ENCODE measurements at places on chromosomes 4 and X.

GRCh38 chrX:33324099-33324498 lies 112.8 kb upstream of the DMD start:
- DNase-seq, result no peak

- peak; percentile 96 for DNase-seq
Measured at GRCh38 chr4:8472689-8473197, 32.2 kb downstream of the TRMT44 start.

GRCh38 chrX:1387141-1387776 lies 4.7 kb downstream of the SLC25A6 start:
- no peak for DNase-seq

- no peak for DNase-seq
Measured at GRCh38 chrX:78377186-78377585, 49.8 kb upstream of the CYSLTR1 start.

DNA sequence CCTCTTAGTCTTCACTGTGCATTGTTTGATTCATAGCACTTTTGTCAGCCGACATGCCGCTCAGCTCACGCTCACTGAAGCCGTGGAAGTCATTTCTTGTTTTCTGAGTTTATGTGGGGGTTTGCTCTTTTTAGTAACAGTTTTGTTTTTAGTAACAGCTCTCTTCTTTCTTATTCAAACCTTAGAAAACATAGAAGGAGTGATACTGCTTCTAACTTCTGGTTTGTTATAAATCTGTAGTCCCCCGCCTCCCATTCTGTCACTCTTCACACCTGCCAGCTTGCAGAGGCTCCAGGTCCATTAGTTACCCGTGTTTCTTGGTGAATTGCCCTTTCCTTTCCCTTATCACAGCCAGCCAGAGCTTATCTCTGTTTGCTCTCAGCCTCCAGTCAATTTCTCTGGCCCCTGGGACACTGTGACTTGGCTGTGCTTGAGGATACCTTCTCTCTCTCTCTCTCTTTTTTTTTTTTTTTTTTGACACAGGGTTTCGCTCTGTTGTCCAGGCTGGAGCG lies 50.5 kb downstream of the GRK4 start:
- DNase-seq, result no peak

DNA sequence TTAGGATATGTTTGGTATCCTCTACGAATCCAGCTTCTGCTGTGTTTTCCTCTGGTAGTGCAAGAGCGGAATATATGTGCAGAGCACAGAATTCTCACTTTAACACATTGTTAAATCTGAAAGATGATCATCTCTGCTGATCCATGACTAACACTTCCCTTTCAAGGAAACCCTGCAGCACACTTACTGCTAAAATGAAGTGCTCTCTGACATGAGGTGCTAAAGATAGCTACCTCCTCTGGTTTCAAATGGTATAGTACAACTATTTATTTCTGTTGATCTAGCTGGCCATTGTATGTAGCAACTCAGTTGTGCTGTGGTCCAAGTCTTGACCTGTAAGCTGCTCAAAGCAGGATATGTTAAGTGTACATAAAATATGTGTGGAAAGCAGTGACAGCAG lies 162.4 kb upstream of the FMR1 start:
- no peak for DNase-seq

DNA sequence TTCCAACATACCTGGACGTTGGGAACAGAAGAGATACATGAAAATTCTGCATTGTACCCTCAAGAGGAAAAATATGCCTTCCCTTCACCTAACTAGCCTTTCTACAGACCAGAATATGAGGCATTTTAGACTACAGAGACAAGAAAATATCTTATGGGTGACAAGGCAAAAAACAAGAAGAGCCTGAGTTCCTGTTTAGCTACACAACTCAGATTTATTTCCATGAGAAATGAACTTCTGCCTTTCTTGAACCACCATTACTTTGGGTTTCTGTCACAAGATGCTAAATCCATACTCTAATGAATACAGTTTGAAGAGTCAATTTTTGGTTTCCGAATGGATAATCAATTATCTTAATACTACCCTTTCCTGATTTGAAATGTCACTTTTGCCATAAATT lies 18.7 kb downstream of the RCHY1 start:
- DNase-seq, result no peak

DNA sequence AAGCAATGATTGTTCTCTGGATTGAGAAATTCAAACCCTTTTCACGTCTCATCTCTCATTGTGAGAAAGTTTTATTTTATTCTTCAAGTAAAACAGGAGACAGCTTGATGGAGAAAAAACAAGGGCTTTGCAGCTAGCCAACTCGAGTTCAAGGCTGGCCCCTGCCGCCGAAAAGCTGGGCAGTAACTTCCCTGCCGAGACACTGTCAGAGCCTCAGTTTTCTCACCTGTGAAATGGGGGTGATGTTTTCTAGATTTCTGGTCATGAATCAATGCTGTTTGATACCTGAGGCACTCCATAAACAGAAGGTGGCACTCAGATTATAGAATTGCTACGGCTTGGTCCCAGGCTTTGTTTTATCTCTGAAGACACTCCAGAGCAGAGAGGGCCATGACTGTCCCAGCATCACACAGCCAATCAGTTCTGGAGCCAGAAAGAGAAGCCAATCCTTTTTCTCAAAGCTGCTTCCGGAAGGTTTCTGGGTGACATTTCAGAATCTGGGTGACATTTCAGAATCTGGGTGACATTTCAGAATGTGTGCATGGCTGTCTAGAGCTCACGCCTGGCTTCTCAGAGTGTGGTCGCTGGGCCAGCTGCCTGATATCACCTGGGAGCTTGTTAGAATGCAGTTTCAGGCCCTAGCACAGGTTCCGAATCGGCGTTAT lies 33.2 kb downstream of the HMX1 start:
- no peak for DNase-seq
